T47D (cell line): ENCODE measurements at places on chromosomes 6 and 20.

DNA sequence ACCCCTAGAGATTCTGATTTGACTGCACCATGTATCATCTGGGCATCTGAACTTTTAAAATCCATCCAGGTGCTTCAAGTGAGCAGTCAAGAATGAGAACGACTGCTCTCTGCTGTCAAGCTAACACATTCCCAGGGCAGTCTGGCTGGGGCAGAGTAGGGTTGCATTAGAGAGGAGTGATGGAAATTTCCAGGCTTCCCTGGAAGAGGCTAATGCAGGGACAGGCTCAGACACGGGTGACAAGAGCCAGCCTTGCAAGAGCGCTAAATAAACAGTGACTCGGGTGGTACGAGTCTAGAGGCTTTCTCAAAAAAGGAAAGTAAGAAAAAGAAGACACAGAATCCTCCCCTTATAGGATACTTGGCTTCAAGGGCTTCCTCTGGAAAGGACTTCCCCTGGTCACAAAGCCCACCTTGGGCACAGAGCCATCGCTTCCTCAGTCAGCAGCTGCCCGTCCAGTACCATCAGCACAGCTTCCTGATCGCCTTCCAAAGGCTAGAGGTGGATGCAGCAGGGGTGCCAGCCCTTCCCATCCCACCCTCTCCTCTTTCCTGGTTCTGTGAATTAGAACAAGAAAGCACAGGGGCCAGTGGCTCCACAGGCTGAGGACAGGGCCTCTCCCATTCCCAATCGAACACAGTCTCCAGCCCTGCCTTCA is 177.4 kb upstream of the RREB1 start:
- no peak for DNase-seq

DNA sequence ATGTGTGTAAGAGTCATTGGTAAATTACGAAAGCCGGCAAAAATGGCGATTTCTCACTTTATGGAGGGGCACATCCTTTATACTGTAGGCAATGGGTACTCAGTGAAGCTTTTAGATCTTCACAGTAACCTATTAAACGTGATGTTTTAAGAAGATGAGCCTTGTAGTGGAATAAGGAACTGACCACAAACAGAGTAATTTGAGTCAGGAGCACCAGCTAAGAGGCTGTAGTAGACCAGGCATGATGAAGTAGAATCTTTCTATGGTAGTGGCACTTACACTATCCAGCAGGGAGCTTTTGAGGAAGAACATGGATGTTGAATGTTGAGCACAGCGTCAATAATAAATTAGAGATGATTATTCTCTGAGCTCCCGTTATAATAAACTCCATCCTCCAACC is 65.9 kb downstream of the HIVEP2 start:
- DNase-seq: no peak

DNA sequence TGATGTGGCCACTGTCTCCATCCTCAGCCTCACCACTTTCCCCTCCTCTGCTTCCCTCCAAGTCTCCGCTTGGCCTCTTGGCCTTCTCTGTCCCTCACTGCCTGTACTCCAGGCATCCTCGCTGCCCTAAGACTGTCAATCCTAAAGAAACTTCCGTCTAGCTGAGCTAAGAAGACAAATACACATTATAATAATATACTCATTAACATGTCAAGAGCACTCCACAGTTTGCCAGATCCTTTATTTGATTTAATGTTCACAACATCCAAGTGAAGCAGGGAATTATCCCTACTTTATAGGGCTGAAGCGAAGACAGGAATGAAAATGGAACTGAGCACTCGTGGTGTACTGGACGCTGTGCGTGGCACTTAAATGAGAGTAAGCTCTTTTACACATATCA is 72.4 kb upstream of the SLC22A23 start:
- no peak for DNase-seq

- DNase-seq: peak; percentile 7
These were observed 269.8 kb downstream of the HACE1 start for GRCh38 chr6:104589940-104590339.

- no peak for DNase-seq
These were observed 21.2 kb downstream of the SNPH start for GRCh38 chr20:1287306-1287705.

DNA sequence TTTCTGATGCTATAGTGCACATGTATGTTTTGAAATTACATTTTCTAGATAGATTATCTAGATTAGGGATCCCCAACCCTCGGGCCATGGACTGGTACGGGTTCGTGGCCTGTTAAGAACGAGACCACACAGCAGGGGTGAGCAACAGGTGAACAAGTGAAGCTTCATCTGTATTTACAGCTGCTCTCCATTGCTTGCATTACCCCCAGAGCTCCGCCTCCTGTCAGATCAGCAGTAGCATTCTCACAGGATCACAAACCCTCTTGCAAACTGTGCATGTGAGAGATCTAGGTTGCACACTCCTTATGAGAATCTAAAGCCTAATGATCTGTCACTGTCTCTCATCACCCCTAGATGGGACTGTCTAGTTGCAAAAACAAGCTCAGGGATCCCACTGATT is 10.4 kb downstream of the CEP57L1 start:
- no peak for DNase-seq

- no peak for DNase-seq
These were observed 1.1 kb downstream of the SNPH start for GRCh38 chr20:1267161-1267560.

GRCh38 chr20:35011589-35012226 is 56.0 kb downstream of the MYH7B start:
- DNase-seq: no peak

GRCh38 chr20:48076747-48077146 is 291.5 kb upstream of the SULF2 start:
- no peak for DNase-seq

DNA sequence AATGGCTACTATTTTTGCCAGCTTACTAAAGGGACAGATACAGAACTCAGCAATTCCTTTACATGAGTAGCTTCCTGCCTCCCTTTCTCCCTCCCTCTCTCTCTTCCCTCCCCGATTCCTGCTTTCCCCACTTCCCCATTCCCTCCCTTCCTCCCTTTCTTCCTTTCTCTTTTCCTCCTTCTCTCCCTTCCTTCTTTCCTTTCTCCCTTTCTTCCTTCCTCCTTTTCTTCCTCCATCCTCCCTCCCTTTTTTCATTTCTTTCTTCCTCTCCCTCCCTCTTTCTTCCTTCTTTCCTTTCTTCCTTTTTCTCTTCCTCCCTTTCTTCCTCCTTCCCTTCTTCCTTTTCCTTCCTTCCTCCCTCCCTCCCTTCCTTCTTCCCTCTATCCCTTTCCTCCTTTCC is 178.1 kb downstream of the RNF144B start:
- DNase-seq: no peak

DNA sequence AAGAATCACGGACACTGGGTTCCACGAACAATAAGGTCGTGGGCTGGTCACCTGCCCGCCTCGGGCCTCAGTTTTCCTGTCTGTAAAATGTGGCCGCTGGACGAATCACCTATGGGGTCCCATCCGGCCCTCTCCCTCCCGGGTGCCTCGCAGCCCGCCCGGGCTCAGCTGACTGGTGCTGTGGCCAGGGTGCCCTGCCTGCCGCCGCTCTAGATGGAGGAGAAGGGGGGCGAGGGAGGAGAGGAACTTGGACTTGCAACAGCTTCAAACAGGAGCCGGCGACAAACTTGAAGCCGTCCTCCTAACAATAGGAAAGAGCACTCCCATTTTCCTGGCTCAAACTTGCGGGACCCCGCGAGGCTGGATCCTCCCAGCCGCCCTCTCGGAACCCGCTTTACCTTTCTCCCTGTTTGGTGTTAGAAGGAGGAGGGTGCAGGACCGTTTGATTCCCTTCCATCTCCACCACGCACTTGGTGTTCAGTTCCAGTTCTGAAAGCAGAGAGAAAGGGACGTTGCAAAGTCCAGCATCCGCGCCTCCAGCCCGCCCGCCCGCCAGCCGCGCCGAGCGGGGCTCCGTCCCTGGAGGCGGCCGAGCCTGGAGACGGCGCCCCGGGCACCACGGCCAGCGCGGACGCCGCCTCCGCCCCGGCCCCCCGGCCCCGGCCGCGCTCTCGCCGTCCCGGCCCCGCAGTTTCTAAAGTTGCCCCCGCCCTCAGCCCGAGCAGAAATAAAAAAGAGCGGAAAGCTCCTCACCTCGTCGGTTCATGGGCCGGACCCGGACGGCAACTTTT is 584 bp downstream of the KIF13A start:
- peak; percentile 77 for DNase-seq

GRCh38 chr6:45645302-45645701 is 267.6 kb upstream of the SUPT3H start:
- DNase-seq: no peak

- no peak for DNase-seq
These were observed 8.2 kb downstream of the NDUFAF5 start for GRCh38 chr20:13793001-13793400.

- peak; percentile 8 for DNase-seq
These were observed 181.2 kb upstream of the SHLD1 start for GRCh38 chr20:5569021-5569420.

DNA sequence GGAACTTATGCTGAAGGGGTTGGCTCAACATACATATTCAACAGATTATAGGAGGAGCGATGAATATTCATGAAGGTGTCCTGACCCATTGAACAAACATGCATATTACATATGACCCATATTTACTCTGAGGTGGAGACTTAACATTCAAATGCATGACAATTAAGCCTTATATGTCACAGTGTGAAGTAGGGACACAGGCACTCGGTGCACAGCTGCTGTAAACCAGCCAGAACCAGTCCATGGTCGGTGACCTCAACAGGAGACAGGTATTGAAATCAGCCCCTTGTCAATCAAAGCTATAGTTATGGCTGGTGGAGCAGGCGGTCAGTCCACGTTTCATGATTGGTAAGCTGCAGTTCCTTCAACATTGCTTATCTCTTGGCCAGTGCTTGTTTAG is 347.3 kb downstream of the THBS2 start:
- DNase-seq: no peak

DNA sequence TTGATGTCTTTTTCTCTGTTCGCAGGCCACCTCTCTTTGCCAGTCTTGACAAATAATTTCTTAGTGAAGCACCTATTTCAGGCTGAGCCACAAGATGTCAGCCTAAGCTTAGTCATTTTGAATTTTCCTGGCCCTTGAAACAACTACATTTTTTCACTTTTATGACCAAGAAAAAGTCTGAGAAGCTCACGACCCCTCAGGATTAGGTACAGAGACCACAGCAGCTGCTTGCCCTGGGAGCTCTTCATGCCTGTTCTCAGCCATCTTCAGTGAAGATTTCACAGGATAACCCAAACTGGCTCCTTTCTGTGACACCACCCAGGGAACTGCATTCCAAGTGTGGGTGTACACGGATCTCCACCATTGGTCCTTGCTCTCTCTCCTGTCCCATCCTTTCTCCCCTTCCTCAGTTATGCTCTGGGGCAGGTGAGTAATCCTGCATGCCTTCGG is 38.4 kb upstream of the SPTLC3 start:
- DNase-seq: no peak

- no peak for DNase-seq
These were observed 181.9 kb downstream of the ERMARD start for GRCh38 chr6:169933251-169933821.

- peak; percentile 25 for DNase-seq
These were observed 2.8 kb downstream of the FOXS1 start for GRCh38 chr20:31842471-31843157.

- DNase-seq: peak; percentile 95
These were observed 19.8 kb upstream of the SCP2D1 start for GRCh38 chr20:18793625-18794427.

GRCh38 chr6:148492654-148493290 is 150.1 kb downstream of the SASH1 start:
- DNase-seq: no peak

GRCh38 chr6:108127826-108128225 is 38.0 kb upstream of the NR2E1 start:
- DNase-seq: peak; percentile 84

GRCh38 chr6:51675922-51676275 is 411.5 kb downstream of the PKHD1 start:
- no peak for DNase-seq

DNA sequence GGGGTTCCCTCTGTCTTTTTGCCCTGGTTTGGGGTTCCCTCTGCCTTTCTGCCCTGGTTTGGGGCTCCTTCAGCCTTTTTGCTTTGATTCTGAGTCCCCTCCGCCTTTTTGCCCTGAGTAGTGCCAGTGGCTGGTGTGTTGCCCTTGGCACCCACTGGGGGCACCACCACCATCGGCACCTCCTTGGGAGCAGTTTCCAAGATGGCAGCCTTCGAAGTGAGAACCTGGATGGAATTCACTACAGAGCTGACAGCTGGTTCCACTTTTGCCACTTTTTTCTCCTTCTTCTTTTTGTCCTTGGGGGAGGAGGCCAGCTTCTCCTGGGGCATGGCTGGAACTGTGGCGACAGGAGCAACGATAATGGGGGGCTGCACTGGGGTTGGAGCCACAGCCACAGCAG is 22.2 kb downstream of the RRBP1 start:
- no peak for DNase-seq

GRCh38 chr20:55790178-55790577 is 215.1 kb downstream of the CBLN4 start:
- DNase-seq: no peak

DNA sequence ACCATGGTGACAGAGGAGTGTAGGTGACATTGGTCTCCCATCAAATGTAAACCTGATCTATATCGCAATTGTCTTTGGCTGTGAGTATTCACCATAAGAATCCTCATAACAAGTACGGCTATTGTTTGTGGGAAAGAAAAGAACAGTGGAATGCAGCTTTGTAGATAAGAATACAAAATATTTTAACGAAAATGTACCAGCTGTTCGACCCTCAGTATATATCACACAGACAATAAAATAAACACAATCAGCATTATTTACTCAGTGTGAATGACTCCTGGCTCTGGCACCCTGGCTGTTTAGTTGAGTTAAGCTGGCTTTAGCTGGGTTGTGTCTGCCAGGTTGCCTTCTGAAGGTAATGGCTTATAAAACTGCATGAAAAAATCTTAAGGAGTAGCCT is 43.4 kb downstream of the SNRNP48 start:
- no peak for DNase-seq

GRCh38 chr6:46510651-46511050 is 19.4 kb upstream of the RCAN2 start:
- no peak for DNase-seq

GRCh38 chr6:80174900-80175572 is 68.6 kb downstream of the BCKDHB start:
- no peak for DNase-seq

DNA sequence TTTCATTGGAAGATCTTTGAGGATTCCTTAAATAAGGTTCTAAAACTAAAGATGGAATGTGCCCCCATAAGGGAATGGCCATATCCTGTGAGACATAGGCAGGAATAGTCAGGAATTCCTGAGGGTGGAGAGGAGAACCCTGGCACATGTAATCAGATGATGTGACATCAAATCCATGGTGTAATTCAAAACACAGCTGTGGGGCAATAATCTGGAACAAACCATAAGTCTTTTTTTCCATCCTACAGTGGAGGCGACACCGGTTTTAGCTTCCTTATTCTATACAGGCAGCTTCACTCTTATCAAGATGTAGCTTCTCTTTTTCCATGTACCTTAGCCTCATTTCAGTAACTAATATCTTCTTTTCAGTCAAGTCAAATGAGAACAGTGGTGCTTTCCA is 133.6 kb upstream of the CITED2 start:
- no peak for DNase-seq

DNA sequence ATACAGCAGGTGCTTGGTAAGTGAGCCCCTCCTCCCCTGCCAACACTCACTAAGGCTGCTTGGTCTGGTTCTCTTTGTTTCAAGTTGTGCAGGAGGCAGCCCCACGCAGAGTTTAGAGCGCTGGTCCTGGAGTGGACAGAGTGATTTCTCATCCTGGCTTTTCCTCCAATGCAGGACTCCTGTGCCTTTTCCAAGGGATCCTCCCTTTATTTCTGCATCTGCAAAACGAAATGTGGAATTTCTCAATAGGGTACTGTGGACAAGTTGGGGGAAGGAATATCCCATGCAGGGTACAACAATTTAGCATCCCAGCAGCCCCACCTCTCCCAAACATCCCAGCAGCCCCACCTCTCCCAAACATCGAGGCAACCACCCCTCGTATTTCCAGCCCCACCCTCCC is 30.6 kb upstream of the CCDC167 start:
- DNase-seq: no peak
